ENCODE measurements at places on chromosomes 7 and 10. TPM values are rescaled to one million over a fixed set of nuclear protein-coding genes. Genes with fewer than 3 reads are reported as not detected.

- no peak for DNase-seq
Observed at GRCh38 chr10:53469383-53469782, 696.8 kb upstream of the MBL2 start.

- no peak for DNase-seq
Observed at GRCh38 chr10:60073781-60074656, 167.7 kb upstream of the CCDC6 start.

The SHH gene
- total RNA-seq, result not detected

DNA sequence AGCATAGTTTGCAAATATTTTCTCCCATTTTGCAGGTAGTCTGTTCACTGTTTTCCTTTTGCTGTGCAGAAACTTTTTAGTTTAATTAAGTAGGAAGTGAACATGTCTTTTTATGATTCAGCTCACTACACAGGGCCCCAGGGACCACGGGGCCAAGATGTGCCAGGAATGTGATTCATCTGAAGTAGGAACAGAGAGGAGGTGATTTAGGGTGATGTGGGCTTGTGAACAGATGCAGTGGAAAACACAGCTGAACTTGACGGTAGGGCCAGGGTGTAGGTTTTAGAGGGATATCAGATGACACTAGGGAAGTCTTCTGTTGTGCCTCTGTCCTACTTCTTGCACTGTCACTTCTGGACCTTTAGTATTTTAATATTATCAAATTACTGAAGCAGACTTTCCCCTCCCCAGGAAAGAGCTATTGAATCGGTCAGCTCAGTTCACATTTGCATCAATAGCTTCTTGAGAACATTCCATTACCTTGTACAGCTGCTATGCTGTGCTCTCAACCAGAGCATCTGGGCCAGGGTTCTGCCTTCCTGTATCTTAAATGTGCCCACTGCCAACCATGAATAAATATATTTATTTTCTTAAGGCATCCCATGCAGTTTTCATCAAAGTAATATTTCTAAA lies 96.9 kb downstream of the OSBPL3 start:
- no peak for DNase-seq

GRCh38 chr10:116743266-116744064 lies 1.1 kb upstream of the HSPA12A start:
- no peak for DNase-seq
